ENCODE measurements at places on chromosomes 2 and 18. TPM values are rescaled to one million over a fixed set of nuclear protein-coding genes. Genes with fewer than 3 reads are reported as not detected.

DNA sequence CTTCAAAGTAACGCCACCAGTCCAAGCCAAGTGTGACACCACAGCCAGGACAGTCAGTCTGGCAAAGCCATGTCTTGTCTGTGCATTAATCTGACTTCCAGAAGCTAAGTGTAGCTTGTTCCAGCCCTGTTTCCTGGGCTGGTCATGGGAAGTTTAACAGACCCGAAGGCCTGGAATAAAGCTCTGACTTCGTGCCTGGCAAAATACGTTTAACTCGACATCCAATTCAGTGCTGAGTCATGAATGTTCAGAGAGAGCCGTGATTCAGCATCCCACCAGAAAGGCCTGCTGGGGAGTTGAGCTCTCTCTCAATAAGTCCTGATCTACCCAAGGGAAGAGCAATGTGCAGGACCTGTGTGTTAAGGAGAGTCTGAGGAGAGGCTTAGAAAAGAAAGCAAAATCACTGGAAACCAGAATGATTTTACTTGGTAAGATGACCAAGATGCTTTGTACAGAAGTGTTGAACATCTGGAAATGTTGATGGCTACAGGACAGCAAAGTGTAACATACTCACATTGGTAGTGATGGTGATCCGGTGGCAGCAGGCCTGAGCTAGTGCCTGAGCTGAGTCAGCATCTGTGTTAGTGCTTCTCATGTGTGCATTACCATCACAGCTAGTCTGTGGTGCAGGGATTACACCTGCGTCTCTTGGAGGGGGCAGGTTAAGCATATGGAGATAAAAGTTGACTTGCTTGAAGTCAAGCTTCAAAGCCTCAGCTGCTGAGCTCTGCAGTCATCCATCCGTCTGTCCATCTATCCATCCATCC is 743.7 kb upstream of the HS6ST1 start:
- DNase-seq = no peak

GRCh38 chr2:136246086-136246669 is 128.2 kb upstream of the CXCR4 start:
- DNase-seq = peak; percentile 35

DNA sequence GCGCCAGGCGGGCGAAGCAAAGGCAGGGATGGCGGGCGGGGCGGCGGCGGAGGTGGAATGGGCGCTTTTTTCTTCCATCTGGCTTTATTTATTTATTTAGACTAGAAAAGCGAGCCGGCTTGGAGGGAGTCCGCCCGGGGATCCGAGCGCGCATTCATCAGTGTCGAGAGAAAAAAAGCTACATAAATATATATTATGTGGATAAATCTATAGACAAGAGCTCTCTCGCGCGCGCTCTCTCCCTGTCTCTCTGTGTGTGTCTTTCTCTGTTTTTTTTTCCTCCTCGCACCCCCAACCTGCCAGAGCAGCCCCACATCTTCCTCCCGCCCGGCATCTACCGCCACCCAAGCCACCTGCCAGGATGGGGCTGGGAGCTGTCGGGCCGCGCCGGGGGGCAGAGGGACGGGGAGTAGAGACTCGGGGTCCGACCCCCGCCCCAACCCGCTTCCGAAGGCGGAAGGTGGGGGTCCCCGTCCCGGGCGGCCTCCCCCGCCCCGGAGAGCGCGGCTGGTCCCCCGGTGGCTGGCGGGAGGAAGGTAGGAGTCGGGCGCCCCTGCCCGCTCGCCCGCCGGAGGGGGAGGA is 972 bp upstream of the CELF4 start:
- no peak for DNase-seq

DUSP2 gene
- 1.9 TPM for total RNA-seq

- no peak for DNase-seq
Measured at GRCh38 chr2:54595161-54595803, 128.2 kb upstream of the EML6 start.

MROH2A gene
- total RNA-seq = not detected

GRCh38 chr2:237581751-237582746 is 8.5 kb downstream of the RAB17 start:
- no peak for DNase-seq

MALL gene
- 6.2 TPM for total RNA-seq

- no peak for DNase-seq
Measured at GRCh38 chr2:168986398-168986943, 44.7 kb downstream of the ABCB11 start.

DNA sequence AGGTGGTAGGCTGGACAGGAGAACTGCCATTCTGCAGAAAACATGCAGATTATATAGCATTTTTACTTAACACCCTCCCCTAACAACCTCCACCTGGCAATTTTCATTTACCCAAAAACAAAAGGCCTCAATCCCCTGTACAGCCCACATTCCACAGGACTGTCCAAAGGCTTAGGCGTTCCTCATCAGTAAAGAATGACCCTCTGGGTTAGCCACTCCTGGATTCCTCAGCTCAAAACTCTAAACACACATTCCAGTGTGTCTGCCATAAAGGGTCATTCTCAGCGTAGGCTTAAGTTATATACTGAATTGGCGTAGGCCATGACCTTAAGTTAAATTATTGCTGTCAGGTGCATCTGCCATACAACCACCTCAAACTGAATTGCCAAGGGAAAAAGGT is 261.8 kb upstream of the CHAC2 start:
- DNase-seq = no peak

- no peak for DNase-seq
Measured at GRCh38 chr2:229220254-229220653, 50.8 kb downstream of the PID1 start.

DNA sequence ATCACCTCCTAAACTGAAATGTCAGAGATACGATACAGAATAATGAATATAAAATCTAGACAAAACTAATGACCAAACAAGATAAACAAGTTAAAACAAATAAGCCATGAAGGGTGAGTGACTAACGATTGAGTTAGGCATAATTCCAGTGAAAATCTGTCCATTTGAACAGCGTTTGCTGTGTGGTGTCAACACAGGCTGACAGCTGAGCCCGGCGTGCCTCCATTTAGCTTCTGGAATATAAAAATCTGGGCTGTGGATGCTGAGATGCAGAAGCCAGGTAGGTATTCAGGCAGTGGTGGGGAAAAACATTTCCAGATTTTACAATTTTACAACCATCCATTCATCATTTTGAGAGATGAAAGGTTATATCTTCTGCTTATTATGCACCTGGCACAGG is 2041.4 kb upstream of the CELF4 start:
- no peak for DNase-seq

DNA sequence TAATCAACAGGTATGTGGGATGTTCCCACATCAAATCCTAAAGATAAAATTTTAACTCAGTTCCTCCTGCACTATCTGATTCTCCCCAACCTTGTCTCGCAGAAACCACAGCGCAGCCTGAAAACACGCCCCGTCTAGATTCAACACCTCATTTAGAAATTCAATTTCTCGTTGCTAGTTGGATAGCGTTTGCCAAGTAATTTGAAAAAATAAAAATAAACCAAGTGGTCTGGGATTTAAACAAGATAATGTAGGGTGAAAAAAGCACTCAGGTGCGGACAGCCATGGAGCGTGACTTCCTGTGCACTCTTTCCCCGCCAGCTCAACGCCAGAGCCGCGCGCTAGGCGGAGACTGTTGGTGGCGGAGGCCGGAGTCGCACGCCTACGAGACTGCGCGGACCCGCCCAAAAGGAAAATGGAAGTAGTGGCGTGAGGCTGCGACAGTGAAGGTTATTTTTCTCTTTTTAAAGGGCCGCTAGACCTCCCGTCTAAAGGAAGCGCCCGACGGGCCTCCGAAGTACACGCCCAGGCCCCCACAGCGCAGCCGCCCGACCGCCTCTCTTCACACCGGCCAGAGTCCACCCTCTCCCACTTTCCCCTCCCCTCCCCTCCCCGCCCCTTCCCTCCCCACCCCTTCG is 615 bp upstream of the CCNT2 start:
- DNase-seq = no peak

DNA sequence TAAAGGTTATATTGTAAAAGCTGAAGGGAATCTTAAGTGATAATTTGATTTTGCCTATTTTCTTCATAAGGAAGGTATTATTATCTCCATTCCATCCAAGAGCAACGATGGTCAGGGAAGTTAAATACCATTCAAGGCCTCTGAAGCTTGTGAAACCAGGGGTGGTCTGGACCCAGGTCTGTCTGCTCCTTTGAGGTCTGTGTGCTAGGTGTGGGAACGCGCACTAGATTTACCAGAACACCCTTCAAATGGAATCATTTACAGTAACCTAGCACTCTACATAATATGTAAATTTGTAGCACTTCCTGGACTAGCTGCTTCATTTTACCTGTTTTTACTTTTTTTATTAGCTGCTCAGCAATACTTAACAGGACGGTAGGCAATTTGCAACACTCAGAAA is 6.4 kb upstream of the TRIB2 start:
- DNase-seq = no peak

ZNF385B gene
- 4.5 TPM for total RNA-seq

GRCh38 chr2:174117951-174118930 is 130.1 kb downstream of the OLA1 start:
- DNase-seq = no peak

- no peak for DNase-seq
Measured at GRCh38 chr2:37766106-37766505, 94.7 kb upstream of the CDC42EP3 start.

DNA sequence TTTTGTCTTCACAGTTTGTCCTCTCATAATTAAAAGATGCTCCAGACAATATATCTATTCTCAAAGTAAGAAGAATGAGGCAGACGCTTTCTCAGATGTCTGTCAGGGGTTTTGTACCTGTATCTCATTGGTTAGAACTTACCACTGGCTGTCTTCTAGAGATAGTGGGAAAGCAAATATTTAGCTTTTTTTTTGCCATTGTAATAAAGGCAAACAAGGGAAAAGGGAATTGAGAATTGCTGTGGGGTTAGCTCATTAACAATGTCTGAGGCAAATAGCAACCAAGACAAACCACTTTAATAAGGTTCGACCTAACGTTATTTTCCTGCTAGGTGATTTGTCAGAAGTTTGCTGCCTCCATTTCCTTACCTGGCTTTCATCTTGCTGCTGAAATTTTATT is 30.0 kb downstream of the ZNF638 start:
- DNase-seq = no peak

- no peak for DNase-seq
Measured at GRCh38 chr2:147297820-147298219, 547.0 kb upstream of the ACVR2A start.

OR6B2 gene
- total RNA-seq = not detected

CNDP1 gene
- not detected for total RNA-seq

- no peak for DNase-seq
Measured at GRCh38 chr2:31013301-31013700, 124.9 kb downstream of the GALNT14 start.

GATA6 gene
- total RNA-seq = 11.0 TPM
